ENCODE measurements at places on chromosomes 2 and 18. TPM values are rescaled to one million over a fixed set of nuclear protein-coding genes. Genes with fewer than 3 reads are reported as not detected.
A peak's percentile ranks its signal among the peaks of the same experiment; 100 is the strongest.

GRCh38 chr2:182980115-182980514 lies 58.1 kb downstream of the NCKAP1 start:
- no peak for DNase-seq

GRCh38 chr2:219542931-219543595 lies 546 bp downstream of the CHPF start:
- DNase-seq: peak; percentile 42

DNA sequence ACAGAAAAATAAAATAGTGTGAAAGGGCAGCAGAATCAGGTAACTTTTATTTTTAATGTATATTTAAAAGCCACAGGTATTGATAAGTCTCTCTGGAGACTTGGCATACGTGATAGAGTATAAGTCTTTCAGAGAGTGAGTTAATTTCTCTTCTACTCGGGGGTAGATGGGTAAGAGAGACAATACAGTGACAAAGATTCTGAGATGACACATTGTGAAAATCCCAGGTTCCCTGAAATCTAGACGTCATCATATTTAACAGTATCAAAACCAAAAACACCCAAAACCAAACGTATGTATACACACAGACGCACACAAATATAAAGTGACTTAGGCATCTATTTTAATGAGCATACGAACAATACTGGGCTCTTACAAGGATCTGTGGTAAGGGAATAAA lies 33.3 kb downstream of the NIF3L1 start:
- no peak for DNase-seq

GRCh38 chr2:79793006-79793405 lies 280.2 kb downstream of the CTNNA2 start:
- no peak for DNase-seq

DNA sequence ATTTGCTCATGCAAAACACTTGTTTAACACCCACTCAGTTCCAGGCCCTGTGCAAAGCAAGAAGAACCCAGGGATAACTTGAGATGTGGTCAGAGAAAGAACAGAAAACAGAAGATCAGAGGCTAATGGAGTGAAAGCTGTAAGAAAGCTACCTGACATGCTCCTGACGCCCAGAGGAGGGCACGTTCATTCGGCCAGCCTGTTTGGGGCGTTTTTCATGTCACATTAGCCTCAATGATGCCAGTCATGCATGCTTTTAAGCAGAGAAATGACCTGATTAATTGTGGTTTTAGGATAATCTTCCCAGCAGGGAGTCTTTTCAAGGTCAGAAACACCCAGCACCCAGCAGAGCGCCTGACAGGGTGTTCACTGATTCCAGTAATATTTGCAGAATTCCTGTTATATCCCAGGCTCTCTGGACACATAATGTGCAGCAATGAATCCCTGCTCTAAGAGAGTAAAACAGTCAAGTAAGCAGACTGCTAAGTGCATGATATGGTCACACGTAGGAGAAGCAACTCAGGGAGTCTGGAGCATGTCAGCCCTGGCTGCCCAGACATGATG lies 320.0 kb downstream of the LRATD1 start:
- no peak for DNase-seq

- no peak for DNase-seq
Measured at GRCh38 chr2:21395366-21395765, 271.6 kb downstream of the TDRD15 start.

DNA sequence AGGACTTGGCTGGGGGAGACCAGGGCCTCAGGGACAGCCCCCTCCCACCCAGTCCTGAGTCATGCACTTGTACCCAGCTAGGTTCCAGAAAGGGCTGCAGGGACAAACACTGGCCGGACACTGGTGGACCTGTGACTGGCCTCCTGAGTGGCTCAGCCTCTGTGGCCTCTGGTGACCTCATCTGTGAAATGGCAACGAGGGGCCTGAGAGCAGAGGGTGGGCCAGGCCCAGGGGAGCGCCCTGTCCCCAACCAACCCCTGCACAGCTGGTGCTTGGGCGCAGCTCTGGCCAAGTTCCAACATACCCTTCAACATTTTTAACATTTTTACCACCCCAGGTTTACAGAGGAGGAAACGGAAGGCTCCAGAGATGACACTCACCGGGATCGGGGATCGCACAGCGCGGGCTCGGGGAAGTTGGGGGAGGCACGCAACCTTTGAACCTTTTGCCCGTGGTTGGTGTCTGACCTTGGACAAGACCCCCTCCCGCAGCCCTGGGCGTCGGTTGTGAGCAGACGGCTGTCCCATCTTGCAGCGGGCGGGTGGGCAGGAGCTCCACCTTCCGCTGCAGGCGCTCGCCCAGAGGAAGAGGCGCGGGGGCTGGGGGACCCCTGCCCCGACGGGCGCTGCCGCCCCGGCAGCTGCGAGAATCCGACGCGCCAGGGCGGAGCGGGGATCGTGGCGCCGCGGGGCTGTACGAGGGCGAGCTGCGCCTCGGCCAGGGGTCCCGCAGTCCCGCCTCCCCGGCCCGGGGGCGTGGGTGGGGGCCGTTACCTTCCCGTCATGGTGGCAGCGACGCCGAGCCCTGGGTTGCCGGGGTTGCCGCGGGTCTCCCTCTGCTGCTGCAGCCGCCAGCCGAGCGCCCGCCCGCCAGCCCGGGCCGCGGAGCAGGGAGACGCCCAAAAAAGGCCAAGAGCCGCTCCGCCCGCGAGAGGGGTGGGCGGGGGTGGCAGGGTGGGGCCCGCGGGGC lies 805 bp downstream of the LIMS2 start:
- no peak for DNase-seq

DNA sequence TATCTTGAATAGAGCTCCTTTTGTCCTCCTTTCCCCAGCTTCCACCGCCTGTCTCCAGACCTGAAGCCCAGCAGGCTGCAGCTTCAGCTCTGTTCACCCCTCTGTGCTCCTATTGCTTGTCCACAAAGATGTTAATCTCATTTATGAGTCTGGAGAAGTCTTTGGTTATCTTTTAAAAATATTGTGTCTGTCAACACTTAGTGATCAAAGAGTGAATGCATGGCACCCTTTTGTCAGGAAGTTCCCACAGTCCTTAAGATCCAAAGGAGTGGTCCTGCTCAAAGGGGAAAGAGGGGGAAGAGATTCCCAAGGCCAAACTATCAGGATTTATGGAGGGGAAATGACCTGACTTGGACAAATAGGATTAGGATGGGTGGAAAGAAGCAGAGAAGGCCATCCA lies 118.9 kb downstream of the ACAA2 start:
- DNase-seq: no peak

DNA sequence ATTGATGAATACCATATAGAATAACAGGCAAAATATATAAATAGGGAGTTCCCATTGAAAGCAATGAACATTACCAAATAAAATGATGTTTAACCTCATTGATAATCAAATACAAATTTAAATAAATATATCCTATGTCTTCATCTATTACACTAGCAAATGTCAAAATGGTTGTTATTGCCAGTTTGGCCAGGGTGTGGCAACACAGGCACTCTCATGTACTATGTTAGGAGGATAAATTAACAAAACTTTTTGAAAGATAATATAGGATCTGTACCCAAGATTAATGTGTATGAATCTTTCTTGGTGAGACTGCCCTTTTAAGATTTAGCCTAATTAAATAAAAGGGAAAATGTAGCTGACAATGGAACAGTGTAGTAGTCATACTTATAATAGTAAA lies 659.3 kb downstream of the ERBB4 start:
- DNase-seq: no peak

DNA sequence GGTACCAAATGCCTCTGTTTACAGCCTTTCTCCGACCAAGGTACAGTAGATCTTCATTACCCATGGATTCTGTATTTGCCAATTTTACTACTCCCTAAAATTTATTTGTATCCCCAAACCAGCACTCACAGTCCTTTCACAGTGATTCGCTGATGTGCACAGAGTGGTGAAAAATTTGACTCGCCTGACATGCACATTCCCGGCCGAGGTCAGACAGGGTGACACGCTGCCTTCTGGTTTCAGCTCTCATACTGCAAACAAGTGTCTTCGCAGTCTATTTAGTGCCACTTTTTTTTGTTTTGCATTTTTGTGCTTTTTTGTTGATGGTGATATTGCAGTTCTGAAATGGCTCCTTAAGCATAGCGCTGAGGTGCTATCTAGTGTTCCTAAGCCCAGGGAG lies 71.0 kb downstream of the MAPK4 start:
- DNase-seq: no peak

DNA sequence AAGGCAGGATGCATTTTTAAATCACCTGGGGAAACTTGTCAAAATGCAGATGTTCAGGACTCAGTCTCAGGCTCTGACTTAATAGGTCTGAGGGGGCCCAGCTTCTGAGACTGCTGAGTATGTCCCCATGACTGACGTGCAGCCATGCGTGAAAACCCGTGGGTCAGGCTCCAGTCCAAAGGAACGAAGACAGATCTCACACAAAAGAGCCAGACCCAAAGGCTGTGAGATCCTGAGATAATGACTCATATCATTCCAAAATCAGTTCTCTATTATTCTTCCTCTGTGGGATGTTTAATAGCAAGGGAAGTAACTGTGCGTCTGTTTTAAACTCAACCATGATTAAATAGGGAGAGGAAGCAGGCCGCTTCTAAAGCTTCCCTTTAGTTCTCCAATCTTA lies 107.4 kb upstream of the ACAA2 start:
- DNase-seq: no peak

DNA sequence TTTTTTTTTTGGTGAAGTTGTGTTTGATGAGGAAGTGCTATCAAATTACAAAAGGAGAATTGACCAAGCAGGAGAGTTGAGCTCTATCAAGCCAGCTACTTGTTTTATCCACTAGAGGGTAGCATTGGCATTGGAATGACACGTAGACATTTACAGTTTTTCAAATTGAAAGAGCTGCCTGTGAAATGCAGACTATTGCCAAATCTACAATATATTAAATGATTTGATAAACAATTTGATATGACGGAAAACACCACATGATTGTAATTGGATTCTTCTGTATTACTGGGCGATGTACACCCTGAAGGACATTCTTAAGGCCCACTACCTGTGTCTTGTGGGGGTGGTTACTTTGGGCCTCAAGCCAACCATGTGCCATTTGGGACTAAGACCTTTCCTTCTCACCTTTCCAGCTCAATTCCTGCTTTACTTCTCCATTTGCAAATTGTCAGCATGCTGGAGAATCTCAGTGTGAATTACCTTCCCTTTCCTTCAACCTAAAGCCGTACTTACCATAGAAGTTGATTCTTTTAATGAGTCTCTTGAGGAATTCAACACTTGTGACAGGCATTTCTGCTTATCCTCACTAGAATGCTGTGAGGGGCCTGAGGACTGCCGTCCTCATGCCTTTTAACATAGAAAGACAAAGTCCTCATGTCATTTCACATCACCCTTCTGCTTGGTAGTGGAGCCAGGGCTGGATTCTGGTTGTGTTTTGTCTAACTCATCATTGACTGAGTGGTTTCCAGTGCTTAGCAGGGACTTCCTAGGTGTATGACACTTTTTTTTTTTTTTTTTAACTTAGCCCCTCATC lies 134.8 kb upstream of the THUMPD2 start:
- DNase-seq: no peak

GRCh38 chr18:10685484-10685883 lies 159.7 kb downstream of the NAPG start:
- no peak for DNase-seq

GRCh38 chr2:240872317-240873097 lies 3.9 kb downstream of the AGXT start:
- DNase-seq: no peak

DNA sequence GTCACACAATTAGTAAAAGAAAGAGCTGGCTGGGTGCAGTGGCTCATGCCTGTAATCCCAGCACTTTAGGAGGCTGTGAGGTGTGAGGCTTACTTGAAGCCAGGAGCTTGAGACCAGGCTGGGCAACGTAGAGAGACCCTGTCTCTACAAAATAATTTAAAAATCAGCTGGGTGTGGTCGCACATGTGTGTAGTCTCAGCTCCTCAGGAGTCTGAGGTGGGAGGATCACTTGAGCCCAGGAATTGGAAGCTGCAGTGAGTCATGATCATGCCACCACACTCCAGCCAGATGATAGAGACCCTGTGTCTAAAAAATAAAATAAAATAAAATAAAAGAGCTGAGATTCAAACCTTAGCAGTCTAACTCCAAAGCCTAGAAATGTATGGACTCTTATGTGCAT lies 39.0 kb upstream of the NEDD4L start:
- no peak for DNase-seq

GRCh38 chr2:130874512-130874911 lies 37.8 kb downstream of the ARHGEF4 start:
- DNase-seq: no peak

DNA sequence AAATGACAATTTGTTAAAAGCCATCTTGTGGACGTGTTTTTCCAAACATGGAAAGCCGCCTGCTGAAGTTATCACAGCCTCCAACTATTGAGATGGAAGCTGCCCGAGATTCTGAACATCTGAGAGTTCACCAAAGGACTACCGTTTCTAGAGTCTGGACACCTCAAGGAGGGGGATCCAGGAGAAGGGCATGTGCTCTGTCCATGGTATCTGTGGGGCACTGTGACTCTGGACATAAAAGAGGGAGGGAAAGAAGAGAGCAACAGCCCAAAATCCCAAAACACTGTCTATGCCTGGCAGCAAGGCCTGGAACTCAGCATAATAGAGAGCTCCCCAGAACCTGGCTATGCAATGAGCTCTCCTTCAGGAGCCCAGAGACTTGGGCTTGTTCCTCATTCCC lies 319.9 kb downstream of the EN1 start:
- DNase-seq: no peak

GRCh38 chr2:199480966-199481365 lies 23.2 kb upstream of the SATB2 start:
- DNase-seq: no peak

GRCh38 chr18:2958819-2959298 lies 54.1 kb downstream of the LPIN2 start:
- DNase-seq: no peak

DNA sequence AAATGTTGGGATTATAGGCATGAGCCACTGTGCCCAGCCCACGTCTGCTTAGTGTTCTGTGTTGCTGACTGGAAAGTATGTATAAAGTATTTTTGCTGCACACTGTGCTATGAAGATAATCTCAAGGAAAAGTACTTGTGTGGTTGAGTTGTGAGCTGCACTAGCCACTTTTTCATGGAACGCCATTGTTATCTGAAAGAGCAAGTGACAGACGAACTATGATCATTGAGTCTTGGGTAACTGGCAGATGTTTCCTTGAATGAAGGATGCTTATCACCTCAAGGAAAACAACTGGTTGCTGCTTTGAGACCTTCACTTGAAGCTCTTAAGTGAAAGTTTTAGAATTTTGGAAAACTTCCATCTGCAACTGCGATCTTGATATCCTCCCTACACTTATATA lies 82.2 kb upstream of the KCTD1 start:
- no peak for DNase-seq

The SGPP2 gene
- polyA plus RNA-seq: 1.6 TPM

The LOXL3 gene
- 3.5 TPM for polyA plus RNA-seq

The RFTN2 gene
- polyA plus RNA-seq: 2.3 TPM

The ZSWIM2 gene
- polyA plus RNA-seq: not detected

The SCYGR8 gene
- polyA plus RNA-seq: not detected

The MEMO1 gene
- 94.8 TPM for polyA plus RNA-seq

The SLC9A2 gene
- 0.03 TPM for polyA plus RNA-seq

Measured in heart left ventricle (tissue), 16 donors.